SJCRH30 (cell line): ENCODE measurements at places on chromosomes 13 and 19.

- DNase-seq: peak; percentile 31
Measured at GRCh38 chr19:58328999-58329398, 2.2 kb downstream of the ZSCAN22 start.

DNA sequence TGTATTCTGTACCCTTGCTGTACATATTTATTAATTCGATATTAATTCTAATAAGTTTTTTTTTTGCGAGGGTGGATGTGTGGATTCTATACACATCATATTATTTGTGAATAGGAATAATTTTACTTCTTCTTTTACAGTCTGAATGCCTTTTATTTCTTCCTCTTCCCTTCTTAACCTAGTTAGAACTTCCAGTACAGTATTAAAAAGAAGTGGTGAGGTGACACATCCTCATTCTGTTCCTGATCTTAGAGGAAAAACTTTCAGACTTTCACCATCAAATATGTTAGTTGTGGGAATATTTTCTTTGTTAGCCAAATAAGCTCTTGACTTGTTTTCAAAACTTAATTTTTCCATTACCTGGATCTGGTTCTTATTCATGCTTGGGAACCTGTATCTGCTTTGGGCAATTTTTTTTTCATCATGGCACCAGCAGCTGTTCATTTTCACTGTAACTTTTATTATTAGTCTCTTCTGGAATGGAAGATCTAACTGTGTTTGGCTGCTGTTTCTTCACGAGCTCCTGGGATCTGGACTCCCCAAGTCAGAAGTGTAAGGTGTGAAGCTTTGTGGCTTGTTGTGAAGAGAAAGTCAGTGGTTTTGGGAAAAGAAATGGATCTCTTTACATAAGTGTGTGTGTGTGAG lies 33.1 kb downstream of the RGCC start:
- no peak for DNase-seq

DNA sequence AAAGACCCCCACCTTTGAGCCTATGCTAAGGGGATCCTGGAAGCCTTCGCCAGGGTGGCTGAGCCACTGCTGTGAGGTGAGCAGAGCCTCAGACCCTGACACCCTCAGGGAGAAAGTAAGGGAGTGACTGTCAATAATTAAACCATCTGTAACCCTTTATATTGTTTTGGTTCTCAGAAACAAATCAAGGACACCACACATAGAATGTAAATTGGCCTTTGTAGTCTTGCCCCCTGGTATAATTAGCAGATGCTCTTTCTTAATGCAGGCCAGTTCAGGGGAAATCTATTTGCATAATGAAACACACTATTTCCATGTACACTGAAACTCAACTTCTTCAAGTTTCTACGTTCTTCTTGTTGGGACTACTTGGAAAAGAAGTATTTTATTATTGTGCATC lies 127.7 kb upstream of the EDNRB start:
- DNase-seq: no peak

DNA sequence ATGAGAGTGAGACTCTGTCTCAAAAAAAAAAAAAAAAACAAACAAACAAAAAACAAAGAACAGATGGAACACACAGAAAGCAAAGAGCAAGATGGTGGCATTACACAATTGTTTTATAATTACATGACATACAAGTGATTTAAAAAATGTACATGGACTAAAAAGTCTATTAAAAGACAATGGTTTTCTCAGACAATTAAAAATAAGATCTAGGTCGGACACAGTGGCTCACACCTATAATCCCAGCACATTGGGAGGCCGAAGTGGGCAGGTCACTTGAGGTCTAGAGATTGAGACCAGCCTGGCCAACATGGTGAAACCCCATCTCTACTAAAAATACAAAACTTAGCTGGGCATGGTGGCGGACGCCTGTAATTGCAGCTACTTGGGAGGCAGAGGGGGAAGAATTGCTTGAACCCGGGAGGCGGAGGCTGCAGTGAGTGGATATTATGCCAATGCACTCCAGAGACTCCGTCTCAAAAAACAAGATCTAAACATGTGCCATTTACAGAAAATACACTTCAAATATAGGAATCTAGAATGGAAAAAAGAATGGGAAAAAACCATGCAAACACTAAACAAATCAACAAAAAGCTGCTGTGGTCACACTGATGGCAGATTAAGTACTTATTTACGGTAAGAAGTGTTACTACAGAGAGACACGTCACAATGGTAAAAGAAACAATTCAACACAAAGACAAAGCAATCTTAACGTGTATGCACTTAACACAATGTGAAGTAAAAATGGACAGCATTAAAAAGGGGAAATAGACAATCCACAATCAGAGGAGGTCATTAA lies 26.7 kb downstream of the MIER2 start:
- DNase-seq: no peak
